ENCODE measurements at places on chromosomes 5 and 9.

DNA sequence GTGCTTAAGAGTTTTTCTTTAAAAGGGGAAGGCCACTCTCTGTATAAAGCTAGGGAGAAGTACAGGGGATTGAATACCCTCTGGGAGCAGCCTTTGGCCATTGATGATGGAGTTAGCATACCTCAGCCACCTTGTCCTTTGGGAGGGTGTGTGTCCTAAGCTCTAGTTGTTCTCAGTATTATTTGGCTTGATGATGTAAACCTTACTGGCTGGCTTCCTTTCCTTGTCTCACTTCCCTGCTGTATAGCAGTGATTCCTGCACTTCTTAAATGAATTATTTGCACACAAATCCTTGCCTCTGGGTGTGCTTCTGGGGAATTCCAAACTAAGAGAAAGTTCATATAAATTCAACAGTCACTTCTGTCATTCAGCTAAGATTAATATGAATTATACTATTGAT lies 234.9 kb upstream of the RIOK2 start:
- DNase-seq = no peak

GRCh38 chr9:36763778-36764177 lies 191.1 kb downstream of the MELK start:
- DNase-seq = no peak

GRCh38 chr9:84371737-84372136 lies 31.2 kb upstream of the SLC28A3 start:
- DNase-seq = peak; percentile 46

DNA sequence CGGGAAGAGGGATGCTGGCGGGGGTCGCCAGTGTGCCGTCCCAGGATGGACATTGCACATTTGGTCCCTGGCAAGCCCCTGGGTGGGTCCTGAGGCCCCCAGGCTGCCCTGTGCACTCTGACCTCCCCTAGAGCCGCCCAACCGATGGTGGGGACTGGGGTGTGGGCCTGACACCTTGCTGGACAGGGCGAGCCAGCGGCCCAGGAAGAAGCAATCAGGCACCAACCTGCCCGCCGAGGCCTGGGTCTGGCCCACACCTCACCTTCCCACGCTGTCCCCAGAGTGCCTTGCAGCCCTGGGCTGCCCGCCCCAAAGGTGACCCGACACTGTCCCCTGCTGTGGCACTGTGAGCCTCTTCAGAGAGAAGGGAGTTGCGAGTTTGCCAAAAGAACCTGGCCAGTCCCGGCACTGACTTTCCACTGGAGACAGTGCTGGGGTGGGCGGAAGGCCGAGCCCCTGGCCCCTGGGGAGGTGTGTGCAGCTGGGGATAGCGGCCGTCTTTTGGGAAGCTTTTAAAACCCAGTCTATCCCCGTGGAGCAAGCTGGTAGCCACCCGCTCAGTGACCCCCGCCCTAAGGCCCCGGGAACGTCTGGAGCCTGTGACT lies 12.0 kb upstream of the NRARP start:
- no peak for DNase-seq

DNA sequence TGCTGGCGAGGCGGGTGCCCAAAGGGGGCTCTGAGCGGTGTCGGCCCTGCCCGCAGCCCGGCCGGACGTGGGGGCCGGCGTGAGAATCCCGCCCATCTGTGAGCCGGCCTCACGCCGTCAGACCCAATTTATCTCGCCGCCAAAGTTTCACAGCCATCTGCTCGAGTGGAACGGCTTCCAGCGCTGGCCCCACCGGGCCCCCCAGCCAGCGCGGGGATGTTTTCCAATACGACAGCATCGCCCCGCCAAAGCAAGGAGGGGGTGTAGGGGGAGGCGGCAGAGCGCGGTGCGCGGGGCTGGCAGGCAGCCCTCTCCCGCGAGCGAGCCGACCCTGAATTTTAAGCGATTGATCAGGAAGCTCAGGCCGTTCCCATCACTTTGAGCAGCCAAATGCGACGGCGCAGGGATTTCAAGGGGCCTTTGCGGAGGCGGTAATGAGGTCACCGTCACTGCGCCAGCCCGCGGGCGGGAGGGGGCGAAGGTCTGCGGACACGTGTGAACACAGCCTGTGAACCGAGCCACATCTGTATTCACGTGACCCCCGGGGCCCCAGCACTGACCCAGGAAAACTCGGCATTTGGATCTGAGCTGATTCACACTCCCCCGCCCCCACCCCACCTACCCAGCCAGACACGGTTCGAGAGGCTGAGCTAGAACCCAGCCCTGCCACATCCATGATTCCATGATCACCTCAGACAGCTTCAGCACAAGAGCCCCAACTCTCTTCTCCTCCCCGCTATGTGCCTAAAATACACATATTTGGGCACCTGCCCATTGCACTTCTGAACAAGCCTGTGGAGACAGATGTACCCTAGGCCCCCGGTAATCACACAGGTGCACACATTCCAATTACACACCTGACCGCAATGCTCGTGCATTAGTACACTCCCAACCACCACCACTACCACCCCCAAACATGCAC lies 47.8 kb upstream of the PSD2 start:
- DNase-seq = peak; percentile 77

DNA sequence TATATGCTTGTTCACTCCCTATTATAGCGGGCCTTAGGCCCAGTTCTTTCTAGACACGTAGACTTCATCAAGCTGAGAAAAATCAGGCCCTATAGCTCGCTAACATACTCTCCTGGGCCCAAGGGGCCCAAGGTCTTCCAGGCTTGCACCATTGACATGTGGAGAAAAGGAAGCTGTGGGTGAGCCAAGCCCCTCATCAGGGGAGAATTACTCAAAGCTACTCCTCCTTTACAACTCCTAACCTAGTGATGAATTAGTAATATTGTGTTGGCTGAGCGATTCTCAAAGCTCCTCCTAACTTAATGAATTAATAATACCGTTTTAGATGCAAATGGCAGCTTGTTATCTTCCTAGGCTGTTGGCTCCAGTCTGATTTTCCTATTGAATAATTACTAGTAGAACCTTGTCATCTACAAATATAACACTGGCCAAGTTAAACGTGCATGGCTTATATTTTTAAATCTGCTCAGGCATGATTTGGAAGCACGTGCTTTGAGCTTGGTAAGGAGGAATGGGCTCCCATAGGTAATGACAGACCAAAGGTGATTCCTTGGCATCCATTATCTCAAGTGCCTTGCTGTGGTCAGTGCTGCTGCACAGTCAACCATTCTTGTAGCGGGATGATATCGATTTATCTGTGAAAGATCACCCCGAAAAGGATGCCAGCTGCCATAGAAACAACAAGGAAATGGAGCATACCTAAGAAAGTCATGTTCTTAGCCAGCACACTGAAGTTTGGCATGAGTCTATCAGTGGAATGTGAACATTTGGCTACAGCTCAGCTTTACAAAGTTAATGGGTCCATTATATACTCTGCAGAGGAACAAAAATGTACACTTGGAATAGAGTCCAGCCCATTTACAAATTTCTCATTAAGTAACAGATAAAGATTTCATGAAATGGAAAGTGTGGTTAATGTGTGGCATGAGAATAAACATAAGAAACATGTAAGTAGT lies 23.8 kb downstream of the LVRN start:
- no peak for DNase-seq

DNA sequence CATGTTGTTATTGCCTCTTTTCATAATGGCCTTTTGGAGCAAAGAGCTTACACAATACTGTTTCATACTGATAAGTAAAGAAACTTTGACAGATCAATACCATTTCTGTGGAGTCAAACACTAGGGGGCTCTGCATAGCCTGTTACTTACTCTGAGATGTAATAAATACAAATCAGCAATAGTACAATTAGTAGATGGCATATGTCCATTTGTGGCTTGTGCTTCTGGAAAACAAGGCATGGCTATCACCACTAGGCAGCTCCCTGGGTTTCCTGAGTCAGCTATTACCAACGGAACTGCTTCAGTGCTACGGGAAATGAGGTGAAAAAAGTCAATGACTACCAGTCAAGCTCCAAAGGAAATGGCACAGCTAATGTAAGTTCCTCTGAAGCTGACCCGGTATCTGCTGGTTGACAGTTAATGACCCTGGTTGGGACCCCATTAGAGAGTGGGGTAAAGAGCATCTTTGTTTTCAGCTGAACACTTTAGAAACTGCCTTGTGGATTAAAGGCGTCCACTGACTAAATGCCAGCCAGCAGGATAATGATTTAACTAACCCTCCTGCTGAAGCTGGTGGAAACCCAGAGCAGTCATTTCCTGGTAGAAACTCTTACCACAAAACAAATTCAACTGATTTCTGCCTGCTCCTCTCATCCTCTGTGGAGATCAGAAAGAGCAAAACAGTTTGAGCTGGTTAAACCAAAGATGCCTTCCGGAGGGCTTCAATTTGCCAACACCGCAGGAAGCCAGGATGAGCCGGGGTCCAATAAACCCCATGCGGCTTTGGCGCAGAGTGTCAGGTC lies 69.0 kb upstream of the FAM169A start:
- DNase-seq = peak; percentile 18

GRCh38 chr9:36597412-36598178 lies 24.9 kb downstream of the MELK start:
- DNase-seq = no peak

GRCh38 chr9:14056316-14056861 lies 257.6 kb downstream of the NFIB start:
- DNase-seq = no peak

GRCh38 chr9:7336356-7337065 lies 463.1 kb downstream of the DMAC1 start:
- no peak for DNase-seq

GRCh38 chr5:96075579-96076289 lies 114.1 kb upstream of the ELL2 start:
- no peak for DNase-seq

GRCh38 chr5:72163349-72163983 lies 56.2 kb downstream of the MAP1B start:
- DNase-seq = no peak

DNA sequence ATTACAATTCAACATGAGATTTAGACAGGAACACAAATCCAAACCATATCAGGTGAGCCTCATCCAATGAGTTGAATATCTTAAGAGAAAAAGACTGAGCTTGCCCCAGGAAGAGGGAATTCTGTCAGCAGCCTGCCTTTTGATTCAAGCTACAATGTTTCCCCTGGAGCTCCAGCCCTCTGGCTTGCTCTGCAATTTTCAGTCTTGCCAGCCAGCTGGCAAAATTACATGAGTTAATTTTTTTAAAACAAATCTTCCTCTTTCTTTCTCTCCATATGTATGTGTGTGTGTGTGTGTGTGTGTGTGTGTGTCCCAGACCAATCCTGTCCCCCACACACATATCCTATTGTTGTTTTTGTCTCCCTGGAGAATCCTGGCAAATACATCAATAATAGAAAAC lies 313.2 kb downstream of the CDH10 start:
- no peak for DNase-seq

DNA sequence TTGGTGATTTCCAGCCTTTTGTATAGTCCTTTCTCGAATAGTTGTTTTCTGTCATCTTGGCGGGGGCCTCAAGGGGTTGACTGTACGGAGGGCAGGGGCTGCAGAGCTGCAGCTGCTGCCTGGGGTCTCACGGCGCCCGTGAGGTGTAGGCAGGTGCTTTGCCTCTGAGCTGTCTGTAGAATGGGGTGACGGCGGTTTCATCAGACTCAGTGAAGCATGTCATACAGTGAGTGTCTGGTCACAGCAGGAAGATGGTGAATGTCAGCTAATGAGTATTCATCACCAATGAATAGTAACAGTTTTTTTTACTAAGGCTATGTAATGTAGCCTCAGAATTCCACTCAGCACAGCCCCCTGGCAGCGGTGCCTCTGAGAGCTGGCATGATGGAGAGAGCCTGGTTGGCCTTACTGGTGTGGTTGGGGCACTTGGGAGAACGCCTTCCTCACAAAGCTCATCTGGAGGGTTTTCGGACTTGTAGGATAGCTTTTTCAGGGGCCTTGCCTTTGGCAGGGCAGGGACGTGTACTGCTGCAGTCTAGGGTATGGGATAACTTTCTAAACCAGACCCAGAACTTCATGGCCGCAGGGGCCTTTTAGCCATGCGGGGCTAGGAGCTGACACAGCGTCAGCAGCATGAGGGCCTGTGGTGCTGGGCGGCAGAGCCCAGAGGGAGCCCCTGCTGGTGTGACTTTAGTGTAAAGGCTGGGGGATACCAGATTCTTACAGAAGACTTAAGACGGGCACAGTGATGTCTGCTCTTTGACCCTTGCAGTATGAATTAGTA lies 15.0 kb downstream of the TENT4A start:
- no peak for DNase-seq

- DNase-seq = no peak
Measured at GRCh38 chr9:106972082-106972481, 109.1 kb downstream of the ZNF462 start.

GRCh38 chr9:129677456-129677855 lies 12.0 kb downstream of the PRRX2 start:
- DNase-seq = peak; percentile 73

DNA sequence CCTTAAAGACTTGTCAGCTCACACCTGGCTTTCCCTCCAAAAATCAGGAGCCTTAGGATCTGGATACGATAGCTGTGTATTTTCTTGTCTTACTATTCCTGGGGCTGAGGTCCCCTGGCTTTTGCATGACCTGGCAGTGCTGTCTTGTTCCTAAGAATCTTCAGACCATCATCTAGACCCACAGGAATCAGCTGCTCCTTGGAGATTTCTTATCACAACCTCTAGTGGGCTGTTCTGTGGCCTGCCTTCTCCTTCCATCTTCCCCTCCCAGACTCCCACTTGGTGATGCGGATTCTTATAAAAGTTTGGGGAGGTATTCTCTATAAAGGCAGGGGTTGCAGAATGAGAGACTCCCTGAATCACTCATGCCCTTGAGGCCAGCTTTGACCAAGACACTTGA lies 21.4 kb downstream of the LCP2 start:
- no peak for DNase-seq

GRCh38 chr5:151483647-151484046 lies 36.2 kb downstream of the SLC36A1 start:
- DNase-seq = no peak

GRCh38 chr5:112475747-112476365 lies 56.8 kb upstream of the EPB41L4A start:
- DNase-seq = no peak

GRCh38 chr9:111900151-111900857 lies 3.7 kb downstream of the UGCG start:
- DNase-seq = no peak

GRCh38 chr9:111662576-111663300 lies 1.3 kb downstream of the GNG10 start:
- DNase-seq = no peak

DNA sequence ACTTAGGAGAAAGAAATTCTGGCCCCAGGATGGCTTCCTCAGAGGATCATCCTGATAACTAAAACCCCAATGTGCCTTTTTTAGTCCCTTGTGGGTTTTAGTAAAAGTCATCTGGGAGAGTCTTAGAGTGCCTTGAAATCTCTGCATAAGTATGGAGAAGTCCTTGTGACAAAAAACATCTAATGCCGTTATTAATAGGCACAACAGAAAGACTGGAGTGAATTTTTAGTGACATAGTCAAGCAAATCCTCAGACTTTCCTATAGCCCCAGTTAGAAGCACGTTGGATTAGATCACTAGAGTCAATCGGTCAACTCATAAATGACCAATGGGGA lies 108.2 kb upstream of the MPDZ start:
- DNase-seq = no peak

GRCh38 chr5:68285075-68285840 lies 69.7 kb downstream of the PIK3R1 start:
- no peak for DNase-seq

GRCh38 chr9:92138157-92138959 lies 23.1 kb upstream of the SPTLC1 start:
- DNase-seq = peak; percentile 72

- peak; percentile 22 for DNase-seq
Measured at GRCh38 chr9:137319739-137320551, 17.9 kb upstream of the NRARP start.

- no peak for DNase-seq
Measured at GRCh38 chr9:38228331-38229103, 159.5 kb upstream of the SHB start.
